Activated T-helper 1 cell treated with Interleukin-2 at 50 U/mL for 16 hours (primary cell): ENCODE measurements at places on chromosomes 1 and 21.

DNA sequence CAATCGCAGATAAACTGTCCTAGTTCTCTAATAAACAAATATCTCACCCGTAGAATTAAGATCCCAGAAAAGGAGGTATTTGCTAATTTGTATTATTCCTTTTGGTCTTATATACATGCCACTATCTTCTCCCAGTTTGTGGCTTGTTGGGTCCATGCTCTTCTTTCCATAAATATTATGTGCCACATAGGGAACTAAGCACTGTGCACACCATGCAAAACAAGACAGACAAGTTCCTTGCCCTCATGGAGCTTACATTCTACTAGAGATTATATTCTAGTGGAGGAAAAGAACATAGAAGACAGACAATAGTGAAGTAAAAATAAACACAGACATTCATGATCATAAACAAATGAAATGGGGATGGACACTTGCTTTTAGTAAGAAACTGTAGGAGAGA is 4.7 kb downstream of the GART start:
- DNase-seq = no peak

- DNase-seq = no peak
These were observed 82.8 kb downstream of the DMRTB1 start for GRCh38 chr1:53541761-53542550.

- no peak for DNase-seq
These were observed 450 bp downstream of the S100A10 start for GRCh38 chr1:151993084-151993733.

DNA sequence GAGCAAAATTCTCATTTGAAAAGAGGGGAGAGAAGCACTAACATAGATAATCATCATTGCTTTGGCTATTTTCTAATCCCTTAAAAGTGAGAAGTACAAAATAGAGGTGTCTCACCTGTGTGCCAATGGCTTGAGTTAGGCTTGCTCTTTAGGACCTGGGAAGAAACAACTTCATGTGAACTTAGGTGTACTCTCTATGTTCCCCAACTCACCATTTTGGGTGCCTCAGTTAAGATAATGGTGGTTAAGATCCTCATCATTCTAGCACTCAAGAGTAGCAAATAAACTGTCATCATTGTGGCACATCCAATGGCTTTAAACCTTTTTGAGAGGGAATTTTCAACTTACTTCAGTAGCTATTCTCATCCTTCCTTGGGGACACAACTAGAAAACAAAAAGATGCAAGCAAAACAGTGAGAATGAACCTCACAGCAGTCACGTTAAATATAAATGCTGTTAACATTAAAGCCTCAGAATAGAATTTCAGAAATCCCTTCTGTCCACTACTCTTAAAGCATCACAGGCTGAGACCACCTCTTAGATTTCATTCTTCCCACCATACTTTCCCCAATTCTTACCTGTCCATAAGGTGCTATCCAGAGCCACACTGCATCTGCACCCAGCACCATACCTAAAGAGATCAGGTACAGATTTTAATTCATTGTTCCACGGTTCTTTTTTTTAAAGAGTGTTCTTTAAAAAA is 1.2 kb downstream of the GAS5 start:
- no peak for DNase-seq

DNA sequence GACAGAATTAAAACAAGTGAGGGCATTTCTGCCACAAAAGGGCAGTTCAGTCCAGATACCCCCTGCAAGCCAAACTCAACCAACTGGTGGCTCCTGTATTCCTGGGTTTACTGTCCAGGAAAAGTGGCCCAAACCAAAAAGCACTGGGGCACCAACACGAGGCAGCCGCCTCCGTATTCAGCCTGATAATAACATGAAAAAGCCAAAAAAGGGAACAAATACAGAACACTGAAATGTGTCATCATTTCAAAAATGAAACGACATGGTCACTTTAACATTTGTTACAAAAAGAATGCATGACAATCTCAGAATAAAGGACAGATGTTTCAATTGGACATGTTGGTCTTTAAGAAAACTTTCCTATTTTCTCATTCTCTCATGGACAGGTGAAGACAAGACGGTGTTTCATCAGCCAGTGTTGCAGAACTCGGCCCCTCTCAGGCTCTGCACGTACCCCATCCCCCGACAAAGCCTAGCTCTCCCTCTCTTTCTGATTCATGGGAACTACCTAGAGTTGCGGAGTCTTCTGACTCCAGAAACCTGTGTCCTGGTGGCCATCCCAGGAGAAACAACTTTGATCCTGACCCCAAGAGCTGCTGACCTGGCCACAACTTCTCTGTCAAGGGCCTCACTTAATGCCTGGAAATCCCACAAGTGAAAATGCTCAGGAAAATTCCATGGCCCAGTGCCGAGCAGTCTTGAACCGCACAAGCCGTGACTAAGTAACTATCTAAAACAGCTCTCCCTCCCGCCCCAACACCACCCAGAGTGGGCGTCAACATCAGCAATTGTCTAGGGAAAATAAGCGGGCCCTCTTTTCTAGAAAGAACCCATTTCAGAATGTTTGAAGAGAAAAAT is 27.1 kb downstream of the ZBTB17 start:
- no peak for DNase-seq

DNA sequence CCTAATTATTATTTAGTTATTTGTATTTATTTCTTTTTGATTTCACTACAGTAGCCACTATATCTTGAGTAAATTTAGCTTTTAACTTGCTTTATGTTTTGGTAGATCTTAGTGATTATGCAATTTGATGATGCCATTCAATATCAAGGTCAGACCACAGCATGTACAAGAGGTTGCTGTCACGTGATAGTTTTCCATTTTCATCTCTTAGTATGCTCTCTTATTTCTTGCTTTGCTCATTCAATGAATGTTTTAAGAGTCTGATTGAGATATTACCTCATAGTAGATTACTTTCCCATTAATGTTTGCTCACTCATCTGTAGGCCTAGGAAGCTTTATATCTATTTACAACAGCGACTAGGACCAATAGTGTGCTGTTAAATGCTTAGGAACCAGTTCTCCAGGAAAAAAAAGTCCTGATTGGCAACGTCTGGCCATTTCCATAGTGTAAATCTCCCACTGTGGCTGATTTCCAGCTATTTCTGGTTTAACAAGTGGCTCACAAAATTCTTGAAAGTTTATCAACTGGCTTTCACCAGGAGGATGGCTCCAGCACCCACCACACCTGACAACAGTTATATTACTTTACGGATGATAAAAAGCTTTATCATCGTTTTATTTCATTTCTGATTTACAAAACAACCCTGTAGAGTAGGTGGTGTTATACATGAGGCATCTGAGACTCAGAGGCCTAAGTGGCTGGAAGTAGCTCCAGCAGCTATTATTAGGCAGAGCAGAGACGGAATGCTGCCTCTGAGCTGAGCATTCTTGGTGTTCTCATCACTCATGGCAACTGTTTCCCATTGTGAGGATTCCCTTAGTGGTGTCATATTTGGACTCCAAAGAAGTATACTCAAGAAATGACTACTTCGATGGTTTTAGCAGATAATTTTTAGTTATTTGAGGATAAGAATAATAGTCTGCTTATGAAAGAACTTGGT is 235.2 kb downstream of the DISC1 start:
- no peak for DNase-seq

- DNase-seq = no peak
These were observed 50.4 kb upstream of the SOD1 start for GRCh38 chr21:31609081-31609480.

DNA sequence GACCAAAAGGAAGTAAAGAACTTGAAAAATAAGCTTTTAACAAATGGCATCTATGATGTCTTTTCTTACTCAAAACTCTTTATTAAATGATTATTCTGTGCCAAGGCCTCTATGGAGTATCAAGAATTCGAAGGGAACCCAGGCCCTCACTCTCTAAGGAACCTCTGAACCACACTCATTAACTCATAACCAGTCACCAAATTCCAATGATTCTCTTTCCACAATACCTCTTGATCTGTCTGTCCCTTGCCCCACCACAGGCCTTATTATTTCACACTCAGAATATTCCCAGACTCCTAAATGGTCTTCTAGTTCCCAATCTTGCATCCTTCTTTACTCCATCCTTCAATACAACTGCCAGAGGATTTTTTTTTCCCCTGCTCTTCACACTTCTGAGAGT is 37.0 kb downstream of the PCSK9 start:
- DNase-seq = no peak
